Dermis microvascular lymphatic vessel endothelial cell (primary cell): ENCODE measurements at places on chromosomes 5 and 9. TPM values are rescaled to one million over a fixed set of nuclear protein-coding genes. Genes with fewer than 3 reads are reported as not detected.

Gene IL7R
- total RNA-seq = 0.25 and 0.51 TPM in 2 replicates

Gene FIBCD1
- total RNA-seq = under 0.01 TPM in 1 of 2 replicates, not detected in the other

Gene ECSCR
- total RNA-seq = 406 and 421 TPM in 2 replicates

Gene PPP3R2
- not detected in 2 replicates for total RNA-seq

Gene PCDHA9
- under 0.01 TPM in 2 replicates for total RNA-seq
